Activated CD4-positive, alpha-beta T cell treated with anti-CD3 and anti-CD28 coated beads for 24 hours (primary cell): ENCODE measurements at places on chromosomes 1 and 21.

GRCh38 chr1:178190881-178191280 is 97.0 kb downstream of the RASAL2 start:
- no peak for DNase-seq

GRCh38 chr1:87933171-87933570 is 604.5 kb downstream of the LMO4 start:
- DNase-seq = no peak

- DNase-seq = no peak
These were observed 23.7 kb downstream of the RNF187 start for GRCh38 chr1:228510803-228511413.

DNA sequence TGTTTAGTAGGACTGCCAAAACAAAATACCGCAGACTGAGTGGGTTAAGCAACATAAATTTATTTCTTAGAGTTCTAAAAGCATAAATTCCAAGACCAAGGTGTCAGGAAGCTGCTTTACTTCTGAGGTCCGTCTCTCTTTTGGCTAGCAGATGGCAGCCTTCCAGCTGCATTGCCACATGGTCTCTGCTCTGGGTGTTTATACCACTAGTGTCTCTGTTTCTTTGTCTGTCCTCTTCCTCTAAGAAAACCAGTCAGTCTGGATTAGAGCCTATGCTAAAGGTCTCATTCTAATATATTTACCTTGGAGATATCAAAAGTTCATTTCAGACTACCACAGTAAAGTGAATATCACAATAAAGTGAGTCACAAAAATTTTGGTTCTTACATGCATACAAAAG is 519.8 kb downstream of the COL11A1 start:
- no peak for DNase-seq

- no peak for DNase-seq
These were observed 6.2 kb upstream of the ZNF281 start for GRCh38 chr1:200415789-200416593.

DNA sequence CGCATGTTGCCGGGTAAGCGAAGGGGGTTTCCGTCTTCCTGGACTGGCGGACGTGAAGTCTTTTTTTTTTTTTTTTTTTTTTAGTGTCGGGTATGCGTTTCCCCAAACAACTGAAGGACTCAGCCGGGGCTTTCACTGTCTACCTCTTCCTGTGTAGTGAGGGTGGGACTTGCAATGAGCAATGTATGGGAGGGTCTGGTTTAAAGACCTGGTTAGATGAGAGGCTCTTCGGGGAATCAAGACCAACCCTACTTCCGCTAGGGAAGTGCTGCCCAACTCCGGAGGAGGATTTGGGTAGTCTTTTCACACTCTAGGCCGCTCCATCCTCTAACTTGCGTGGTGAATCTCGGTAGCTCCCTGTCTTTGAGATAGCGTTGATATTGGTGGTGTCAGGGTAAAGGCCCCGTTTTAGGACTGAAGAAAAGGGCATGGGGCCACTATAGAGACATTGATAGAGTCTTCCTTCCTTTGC is 754 bp downstream of the PRRC2C start:
- peak; percentile 37 for DNase-seq

- DNase-seq = no peak
These were observed 29.9 kb upstream of the PLEKHM2 start for GRCh38 chr1:15654091-15654690.

GRCh38 chr1:29478151-29478791 is 241.9 kb downstream of the PTPRU start:
- no peak for DNase-seq

DNA sequence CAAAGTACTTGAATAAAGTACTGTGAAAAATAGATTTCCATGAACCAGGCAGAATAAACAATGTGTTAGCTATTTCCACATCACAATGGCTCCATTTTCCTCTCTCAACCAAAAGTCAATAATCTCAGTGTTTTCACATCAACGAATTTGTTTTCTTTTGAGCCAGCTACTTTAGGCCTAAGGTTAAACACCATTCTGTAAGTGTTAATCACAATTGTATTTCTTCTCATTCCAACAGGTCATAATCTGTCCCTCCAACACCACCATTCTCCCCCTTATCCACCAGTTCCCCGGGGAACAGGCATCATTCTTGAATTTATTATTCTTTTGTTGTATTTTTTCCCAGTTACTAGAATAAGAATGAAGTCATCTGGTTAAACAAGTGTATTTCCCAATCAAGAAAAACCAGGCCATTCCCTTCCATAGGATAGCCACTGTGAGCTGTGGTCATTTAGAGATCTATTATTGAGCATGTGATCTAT is 66.2 kb upstream of the PALMD start:
- DNase-seq = no peak

DNA sequence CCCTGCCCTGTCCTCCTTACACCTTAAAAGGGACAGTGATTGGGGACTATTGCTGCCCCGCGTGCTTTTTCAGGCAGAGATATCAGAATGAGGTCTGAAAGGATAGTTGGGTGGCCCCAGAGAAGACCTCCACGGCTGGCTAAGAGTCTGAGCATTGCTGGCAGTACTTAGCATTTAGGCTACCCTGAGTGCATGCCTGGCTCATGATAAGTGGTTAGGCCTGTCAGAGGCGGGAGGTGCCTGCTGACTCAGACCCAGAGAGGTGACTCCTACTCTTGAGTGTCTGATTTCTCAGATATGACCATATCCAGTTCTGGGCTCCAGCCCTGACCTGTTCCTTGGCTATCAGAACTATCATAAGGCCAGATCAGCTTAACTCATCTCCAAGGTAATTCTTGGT is 213.7 kb downstream of the PBX1 start:
- no peak for DNase-seq

DNA sequence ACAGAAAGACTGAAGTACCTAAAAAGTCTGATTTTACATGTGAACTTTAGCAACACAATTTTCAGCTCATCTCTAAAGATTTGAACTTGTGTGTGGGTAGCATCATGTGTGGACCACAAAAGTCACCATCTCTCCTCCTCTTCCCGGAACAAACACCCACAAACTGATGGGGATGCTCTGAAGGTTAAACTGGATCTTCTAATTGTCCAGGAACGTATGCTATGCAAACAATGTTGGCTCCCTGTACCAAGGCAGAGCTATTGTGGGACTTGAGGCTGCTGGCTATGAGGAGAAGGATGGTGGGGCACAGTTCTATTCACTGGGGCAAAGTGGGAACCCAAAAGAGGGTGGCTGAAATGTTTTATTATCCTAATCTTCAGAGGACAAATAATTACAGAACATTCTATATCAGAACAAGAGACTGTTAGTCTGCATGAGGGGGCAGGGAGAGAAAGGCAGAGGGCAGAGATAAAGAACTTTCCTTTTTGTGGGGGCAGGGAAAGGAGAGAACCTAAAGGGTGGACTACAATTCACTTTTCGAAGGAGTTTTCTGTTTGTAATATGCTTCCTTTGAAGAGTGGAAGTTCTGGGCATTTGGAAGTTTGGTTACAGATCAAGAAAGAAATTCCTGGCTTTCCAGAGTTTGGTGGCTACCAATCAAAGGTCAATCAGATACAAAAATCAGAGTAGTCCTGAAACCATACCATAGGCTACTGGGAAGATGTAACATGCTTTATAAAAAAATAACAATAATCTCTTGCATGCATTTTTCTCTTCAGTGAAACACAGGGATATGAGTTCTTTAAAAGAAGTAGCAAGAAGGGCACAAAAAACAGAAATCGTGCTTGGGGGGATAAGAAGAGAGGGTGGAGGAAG is 62.9 kb downstream of the GADD45A start:
- DNase-seq = no peak

DNA sequence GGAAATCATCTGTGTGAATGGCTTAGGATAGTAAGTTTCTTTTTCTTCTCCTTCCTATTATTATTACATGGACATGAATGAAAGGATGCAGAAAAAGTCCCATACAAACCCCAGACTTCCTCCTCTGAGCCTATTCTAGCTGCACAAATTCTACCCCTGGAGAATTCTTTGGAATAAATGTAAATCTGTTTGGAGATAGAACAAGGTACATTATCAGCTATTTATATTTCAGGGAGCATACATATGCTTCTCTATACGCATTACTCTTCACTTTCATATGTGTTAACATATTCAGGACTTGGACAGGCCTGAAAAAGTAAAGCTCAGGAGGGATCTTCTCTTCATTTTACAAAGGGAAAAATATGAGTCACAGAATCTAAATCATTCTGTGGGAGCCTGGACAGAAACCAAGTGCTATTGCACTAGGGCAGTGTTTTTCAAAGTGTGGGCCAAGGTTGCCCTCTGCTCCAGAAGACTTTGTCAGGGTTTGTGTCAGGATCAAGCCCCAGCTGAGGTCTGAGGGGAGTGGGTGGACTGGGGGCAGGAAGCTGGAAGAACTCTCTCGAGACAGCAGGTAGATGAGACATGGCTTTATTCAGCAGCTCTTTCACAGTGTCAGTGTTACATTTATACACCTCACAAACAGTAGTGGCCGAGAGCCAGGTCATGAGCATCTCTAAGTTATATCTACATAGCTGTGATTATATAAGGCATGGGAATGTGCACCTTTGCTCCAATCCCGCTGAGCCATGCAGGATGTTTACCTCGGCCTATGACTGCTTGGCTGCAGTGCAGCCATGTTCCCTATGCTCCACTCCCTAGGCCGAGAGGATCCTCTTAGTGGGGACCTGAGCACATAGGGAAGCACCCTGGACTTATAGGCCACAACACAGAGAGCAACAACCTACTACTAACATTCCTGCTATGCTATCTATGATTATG is 114.3 kb downstream of the GDAP2 start:
- no peak for DNase-seq

- no peak for DNase-seq
These were observed 439.5 kb downstream of the PLPP3 start for GRCh38 chr1:56139836-56140235.

DNA sequence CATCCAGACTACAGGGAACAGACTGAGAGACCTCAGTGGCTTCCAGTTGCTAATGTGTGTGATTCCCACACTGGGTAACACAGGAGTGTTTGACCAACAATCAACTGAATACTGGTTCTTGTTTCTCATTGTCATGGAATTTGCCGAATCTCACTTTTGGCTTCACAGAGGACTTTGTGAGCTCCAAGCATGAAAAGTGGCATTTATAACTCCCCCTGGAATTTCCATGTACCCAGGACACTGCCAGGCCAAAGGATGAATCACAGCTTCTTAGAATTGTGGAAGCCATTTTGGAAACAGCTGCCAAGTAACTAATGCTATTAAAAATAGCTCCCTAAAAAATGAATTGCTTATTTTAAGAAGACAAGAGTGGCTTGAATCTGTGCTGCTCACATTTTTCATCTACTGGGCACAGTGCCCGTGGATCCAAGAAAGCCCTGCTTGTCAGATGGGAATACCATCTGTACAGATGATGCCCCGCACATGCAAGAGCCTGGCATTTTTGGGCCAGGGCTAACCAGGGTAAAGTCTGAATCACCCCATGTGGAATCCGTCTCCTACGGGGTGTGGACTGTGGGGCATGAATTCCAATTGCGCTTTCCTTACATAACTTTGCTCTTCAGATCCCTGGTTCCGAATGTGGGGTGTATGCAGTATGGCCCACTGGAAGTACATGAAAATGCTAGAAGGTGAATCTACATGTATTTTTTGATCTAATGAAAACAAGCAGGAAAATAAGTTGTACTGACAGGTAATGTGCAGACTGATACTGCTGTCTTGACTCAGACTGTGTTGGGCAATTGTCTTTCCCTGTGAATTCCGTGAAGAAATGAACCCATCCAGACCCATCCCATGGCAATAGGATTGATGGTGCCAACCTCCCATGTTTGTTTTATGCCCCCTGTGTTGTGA is 487.3 kb downstream of the SIPA1L2 start:
- DNase-seq = no peak

DNA sequence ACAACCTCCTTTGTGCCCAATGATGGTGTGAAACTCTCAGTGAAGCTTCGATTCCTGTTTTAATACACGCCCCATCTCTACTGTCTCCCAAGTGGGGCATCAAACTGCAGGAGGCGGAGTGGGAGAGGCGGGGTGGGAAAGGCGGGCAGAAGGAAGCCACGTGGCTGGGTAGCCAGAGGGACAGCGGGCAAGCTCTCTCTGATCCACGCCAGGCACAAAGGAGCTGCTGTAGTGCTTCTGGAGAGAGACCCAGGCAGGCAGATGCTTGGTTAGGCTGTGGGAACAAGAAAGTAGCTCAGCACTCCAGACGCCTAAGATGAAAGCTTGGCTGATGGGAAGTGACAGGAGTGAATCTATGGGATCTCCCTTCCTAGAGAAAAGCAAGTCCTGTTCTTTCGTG is 25.7 kb downstream of the TRIM67 start:
- DNase-seq = no peak

GRCh38 chr1:3940754-3941345 is 40.8 kb upstream of the C1orf174 start:
- DNase-seq = no peak

GRCh38 chr1:178362747-178363146 is 134.0 kb downstream of the CLEC20A start:
- DNase-seq = no peak

DNA sequence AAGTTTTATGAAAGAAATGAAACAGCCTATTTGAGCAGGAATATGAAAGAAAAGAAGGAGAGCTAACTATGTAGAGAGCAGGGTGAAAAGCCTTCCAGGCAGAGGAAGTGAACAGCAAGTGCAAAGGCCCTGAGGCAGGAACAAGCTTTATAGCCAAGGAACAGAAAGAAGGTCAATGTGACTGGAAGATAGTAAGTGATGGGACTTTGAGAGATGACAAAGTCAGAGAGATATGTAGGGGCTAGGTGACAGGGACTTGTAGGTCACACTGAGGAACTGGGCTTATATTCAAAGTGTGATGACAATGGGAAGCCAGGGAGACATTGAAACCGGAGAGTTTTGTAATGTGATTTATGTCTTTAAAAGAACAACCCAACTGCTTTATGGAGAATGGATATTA is 18.9 kb downstream of the PRRX1 start:
- no peak for DNase-seq

GRCh38 chr1:22257290-22258275 is 114.7 kb upstream of the WNT4 start:
- no peak for DNase-seq

DNA sequence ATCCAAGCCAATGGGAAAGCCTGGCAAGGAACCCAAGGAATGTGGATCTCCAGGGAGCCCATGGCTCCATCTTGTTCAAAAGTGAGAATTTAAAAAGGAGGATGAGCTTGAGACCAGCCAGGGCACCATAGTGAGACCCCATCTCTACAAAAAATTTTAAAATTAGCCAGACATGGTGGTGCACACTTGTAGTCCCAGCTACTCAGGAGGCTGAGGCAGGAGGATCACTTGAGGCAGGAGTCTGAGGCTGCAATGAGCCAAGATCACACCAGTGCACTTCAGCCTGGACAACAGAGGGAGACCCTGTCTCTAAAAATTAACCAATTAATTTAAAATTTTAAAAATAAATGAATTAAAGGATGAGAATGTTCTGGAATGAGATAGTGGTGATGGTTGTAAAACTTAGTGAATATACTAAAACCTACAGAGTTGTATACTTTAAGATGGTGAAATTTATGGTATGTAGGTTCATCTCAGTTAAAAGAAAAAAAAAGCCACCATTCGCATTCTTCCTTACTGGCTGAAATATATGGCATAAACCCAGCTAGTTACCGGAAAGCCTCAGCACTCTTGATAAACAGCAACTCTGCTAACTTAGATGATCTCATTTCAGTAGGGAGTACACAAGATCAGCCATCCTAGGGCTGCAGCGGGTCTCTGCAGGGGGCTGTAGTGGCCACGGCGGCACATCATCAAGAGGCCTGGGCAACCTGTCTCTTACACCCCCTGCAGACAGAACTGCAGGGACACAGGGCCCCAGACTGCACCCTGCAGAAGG is 48.3 kb upstream of the H6PD start:
- no peak for DNase-seq

GRCh38 chr1:34371829-34372532 is 195.3 kb downstream of the C1orf94 start:
- no peak for DNase-seq

- no peak for DNase-seq
These were observed 18.3 kb upstream of the LRP8 start for GRCh38 chr1:53345996-53346813.
